Colonic mucosa (tissue), 4 donors: ENCODE measurements at places on chromosomes 2 and 18. TPM values are rescaled to one million over a fixed set of nuclear protein-coding genes. Genes with fewer than 3 reads are reported as not detected.

The ALLC gene
- total RNA-seq: not detected

The MPHOSPH10 gene
- total RNA-seq: 26.4 TPM

The UGT1A5 gene
- total RNA-seq: 2.4 TPM

The COL5A2 gene
- 24.6 TPM for total RNA-seq

The CD226 gene
- total RNA-seq: 1.1 TPM

The MYO3B gene
- 0.32 TPM for total RNA-seq

The MERTK gene
- total RNA-seq: 3.9 TPM
